NCI-H1105 treated with DMSO at 0.1 percent for 48 hours (cell line): ENCODE measurements at places on chromosomes 7 and 10.

GRCh38 chr10:129670124-129670523 is 203.1 kb downstream of the MGMT start:
- DNase-seq, result no peak

DNA sequence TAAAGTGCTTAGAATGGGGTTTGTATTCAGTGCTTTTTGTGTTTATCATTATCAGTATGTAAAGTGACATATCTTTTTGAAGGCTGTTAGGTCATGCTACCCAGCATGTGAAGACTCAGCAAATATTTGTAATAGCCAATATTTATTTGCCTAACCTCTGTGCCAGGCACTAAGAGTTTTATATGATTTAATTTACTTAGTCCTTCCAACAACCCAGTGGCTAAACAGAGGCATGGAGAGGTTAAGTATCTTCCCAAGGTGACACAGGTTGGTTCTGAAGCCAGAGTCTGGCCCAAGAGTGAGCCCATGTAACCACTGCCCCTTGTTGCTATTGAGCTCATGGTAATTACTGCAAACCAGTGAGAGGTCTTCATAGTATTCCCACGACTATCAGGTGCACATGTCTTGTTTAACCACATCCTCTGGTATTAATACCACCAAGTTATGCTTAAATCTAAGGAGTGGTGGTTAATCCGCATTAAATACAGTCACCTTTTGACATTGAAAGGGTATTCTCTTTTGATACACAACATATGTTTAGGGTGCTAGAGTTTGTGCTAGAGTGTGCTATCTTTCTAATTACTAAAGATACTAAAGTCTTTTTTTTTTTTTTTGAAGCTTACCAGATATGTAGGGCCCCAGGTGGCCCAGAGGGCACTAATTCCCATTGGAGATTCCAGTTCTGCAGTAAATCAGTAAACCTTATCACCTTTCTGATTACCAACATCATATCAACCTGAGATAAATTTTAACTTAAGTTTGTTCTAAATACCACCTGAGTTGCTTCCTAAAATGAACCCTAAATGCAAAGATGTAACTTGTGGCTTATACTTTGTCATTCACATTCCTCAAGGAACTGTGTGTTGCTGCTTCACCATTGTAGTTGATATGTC is 2.9 kb downstream of the ADD3 start:
- DNase-seq, result no peak

DNA sequence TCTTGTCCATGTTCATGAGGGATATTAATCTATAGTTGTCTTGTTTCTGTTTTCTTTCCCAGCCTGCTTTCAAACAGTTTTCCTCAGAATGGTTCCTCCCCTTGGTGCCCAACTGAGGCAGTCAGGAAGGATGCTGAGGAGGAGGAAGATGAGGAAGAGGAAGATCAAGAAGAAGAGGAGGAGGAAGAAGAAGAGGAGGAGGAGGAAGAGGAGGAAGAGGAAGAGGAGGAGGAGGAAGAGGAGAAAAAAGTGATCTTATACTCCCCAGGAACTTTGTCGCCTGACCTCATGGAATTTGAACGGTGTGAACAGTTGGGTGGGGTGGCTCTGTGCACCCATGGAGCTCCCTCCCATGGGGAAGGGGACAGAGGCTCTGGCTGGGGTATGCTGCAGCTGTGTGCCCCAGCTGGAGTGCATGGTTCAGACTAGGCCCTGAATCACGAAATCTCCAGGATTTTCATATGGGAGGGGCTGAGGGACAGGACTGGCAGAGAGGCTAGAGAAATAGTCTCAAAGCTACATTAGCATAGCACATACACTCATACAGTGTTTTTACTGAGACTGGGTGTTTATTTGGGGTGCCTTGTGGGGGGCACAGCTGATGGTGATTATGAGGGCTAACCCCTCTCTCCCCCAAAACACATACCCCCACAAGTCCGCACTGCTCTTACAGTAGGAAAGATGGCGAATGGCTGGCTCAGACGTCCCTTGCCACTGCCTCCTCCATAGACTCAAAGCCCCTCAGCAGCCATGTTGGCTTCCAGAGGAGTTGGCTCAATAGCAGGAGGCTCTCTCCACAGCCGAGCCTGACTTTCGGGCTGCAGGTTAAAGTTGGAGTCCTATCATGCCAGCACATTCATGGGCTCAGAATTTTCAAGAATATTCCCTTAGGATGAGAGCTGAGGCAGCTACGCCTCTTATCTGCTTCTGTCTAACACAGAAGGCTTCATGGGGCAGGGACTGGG is 11.9 kb downstream of the STRA8 start:
- no peak for DNase-seq

GRCh38 chr10:71081229-71081560 is 131.2 kb upstream of the UNC5B start:
- DNase-seq, result no peak

DNA sequence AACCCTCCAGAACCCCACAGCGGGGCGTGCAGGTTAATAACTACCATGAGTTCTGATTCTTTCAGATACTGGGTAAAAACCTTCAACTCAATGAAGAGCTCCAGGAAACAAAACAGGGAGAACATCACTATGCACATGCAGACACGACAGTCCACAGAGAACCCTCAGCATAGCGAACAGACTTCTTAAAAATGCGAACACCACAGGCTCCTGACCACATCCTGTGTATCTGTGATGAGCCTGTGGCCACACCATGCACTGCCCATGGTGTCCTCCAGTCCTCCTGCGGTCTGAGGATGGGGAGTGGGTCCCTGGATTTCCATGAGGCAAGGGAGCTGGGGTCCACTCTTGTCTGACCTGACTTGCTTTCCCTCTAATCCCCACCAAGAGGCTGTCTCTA is 107.2 kb downstream of the COBL start:
- no peak for DNase-seq

DNA sequence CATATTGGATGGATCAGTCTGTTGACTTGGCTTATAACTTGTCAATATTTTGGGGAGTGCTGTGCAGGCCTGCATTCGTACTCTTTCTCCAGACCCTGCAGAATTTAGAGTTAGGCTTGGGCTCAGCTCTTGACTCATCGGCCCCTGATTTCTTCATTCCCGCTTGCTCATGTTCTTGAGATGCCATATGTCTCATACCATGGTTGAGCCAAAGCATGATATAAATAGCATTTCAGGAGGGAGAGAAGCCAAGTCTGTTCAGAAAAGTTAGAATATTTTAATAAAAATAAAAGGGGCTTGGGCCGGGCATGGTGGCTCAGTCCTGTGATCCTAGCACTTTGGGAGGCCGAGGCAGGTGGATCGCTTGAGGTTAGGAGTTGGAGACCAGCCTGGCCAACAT is 898.1 kb downstream of the TYW1 start:
- DNase-seq, result no peak

DNA sequence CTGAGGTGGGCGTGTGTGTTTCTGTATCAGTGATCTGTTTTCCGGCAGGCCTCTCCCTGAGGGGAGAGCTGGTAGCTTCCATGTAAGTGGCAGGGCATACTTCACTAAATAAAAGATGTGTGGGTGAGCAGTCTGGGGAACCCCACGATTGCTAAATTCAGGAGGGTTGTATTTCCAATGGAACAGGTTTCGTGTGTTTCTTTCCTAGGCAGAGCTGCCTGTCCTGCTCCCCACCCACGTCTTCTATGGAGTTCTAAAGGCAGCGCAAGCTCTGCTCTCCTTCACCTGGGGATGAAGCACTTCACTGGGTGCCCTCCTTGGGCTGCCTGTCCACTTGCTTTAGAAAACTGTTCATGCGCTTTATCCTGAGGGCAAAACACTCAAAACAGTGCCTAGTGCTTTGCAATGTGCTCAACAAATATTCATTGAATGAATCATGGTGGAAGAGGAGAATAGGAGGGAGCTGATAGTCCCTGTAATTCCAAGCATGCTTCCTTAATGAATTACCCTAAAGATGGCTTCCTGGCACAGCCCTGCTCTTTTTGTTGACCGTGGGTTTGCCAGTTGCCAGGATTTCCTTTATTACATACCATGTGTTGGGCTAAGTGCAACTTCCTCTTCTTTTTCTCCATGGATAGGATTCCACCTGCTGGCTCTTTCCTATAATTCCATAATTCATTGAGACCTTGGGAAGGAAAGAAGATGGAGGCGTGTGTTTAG is 50.6 kb upstream of the SRPK2 start:
- peak; percentile 14 for DNase-seq
